ENCODE measurements at places on chromosomes 4 and X.
A peak's percentile ranks its signal among the peaks of the same experiment; 100 is the strongest.

DNA sequence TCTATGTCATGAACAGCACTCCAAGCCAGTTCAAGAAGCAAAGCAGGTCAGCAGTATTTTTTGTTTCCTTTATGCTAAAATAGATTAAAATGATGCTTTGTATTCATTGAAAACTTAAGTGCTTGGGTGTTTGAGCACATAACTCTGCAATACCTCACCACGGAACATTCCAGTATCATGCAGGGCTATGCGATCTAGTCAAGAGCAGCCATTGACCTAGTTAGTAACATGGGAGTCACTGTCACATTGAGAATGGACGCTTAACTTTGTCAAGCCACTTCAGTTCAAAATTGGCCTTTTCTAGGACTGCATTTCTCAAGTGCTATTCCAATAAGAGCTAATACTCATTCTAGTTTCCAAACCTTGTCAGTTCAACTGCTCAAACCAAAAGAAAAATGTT lies 160.1 kb upstream of the FSTL5 start:
- no peak for DNase-seq
- H3K4me3 ChIP-seq, result no peak overlapping the region
- no peaks in the 10 kb centered on the region for H3K27me3 ChIP-seq
- H3K27ac ChIP-seq, result no peak overlapping the region
- H3K36me3 ChIP-seq, result no peaks in the 10 kb centered on the region
- no peaks in the 10 kb centered on the region for H3K4me1 ChIP-seq

GRCh38 chr4:92969650-92970379 lies 666.0 kb downstream of the GRID2 start:
- peak; percentile 95 for DNase-seq
- no peak overlapping the region for H3K4me3 ChIP-seq
- H3K27ac ChIP-seq, result no peak overlapping the region
- H3K27me3 ChIP-seq, result no peaks in the 10 kb centered on the region

GRCh38 chrX:372856-373640 lies 13.7 kb downstream of the PPP2R3B start:
- H3K27ac ChIP-seq, result no peak overlapping the region
- H3K27me3 ChIP-seq, result peaks cover 6% of the 10 kb centered on the region
- peak overlapping the region; percentile 40 for H3K4me3 ChIP-seq
- peak; percentile 51 for DNase-seq
- H3K36me3 ChIP-seq, result no peaks in the 10 kb centered on the region

DNA sequence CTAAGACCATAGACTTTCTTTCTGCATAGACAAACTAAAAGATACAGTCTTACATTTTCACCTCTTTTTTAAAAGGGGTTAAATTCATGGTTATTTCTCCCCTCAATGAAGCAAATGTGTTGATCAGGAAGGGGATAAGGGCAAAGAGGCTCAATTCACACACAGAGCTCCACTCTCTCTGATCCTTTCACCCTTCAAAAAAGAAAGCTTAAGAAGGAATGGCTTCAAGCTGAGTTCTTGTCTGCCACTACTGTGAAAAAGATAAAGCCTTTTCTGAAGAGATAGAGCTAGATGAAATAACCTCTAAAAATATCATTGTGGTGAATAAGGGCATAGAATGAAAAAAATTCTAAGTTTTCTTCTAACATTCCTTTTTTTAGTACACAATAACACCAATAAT lies 28.3 kb downstream of the SEPSECS start:
- no peak for DNase-seq
- H3K27ac ChIP-seq, result no peak overlapping the region
- no peak overlapping the region for H3K4me3 ChIP-seq
- H3K4me1 ChIP-seq, result no peaks in the 10 kb centered on the region
- H3K36me3 ChIP-seq, result no peaks in the 10 kb centered on the region

DNA sequence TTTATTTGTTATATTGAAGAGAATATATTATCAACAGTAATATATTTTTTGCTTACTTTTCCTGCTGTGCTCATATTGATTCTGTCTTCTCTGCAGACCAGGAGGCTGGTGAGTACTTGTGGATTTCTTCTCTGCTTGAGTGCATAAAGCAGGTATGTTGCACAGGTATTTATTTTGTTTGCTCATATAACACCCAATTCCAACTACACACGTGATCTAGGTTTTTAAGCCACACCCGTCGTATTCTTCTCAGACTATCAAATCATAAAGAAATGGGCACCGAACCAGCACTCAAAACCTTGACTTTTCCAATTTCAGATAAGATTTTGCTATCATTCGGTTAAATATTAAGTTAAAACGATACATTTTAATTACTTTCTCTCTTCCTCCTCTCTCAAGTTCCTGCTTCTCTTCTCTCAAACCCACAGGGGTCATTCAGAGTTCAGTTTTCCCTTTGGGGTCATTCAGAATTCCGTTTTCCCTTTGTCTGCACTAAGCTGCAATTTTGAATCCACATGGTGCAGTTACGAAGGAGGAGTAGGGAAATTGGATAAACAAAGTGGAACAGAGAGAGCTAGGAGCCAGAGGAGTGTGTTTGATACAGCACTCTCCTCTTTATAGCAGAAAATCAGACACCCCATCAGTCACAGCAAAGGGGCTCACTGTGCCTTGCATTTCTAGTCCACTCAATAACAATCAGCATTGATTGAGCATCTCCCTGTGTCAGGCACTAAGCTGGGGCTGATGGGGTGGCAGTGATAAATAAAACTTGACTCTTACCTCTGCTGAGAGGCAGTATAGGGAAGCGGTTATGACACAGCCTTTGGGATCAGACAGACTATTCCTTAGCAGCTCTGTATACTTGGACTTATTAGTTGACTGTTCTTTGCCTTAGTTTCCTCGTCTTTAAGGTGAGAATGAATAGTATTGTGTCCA lies at the start of gene ADH1C:
Gene ADH1C, minus strand, starts transcription at position 145 of the 936 bp plus-strand sequence. Its CDS starts 71 bp downstream, at position 74.
- peak; percentile 76 for DNase-seq
- H3K27me3 ChIP-seq, result no peaks in the 10 kb centered on the region
- H3K4me1 ChIP-seq, result no peaks in the 10 kb centered on the region
- no peaks in the 10 kb centered on the region for H3K36me3 ChIP-seq
- H3K27ac ChIP-seq, result no peak within 1 kb of the TSS

- no peak for DNase-seq
- H3K4me3 ChIP-seq, result no peak overlapping the region
- H3K36me3 ChIP-seq, result no peaks in the 10 kb centered on the region
- peaks cover 4% of the 10 kb centered on the region for H3K4me1 ChIP-seq
- no peak overlapping the region for H3K27ac ChIP-seq
- H3K27me3 ChIP-seq, result no peaks in the 10 kb centered on the region
Measured at GRCh38 chr4:2457481-2458295, 11.2 kb upstream of the RNF4 start.

DNA sequence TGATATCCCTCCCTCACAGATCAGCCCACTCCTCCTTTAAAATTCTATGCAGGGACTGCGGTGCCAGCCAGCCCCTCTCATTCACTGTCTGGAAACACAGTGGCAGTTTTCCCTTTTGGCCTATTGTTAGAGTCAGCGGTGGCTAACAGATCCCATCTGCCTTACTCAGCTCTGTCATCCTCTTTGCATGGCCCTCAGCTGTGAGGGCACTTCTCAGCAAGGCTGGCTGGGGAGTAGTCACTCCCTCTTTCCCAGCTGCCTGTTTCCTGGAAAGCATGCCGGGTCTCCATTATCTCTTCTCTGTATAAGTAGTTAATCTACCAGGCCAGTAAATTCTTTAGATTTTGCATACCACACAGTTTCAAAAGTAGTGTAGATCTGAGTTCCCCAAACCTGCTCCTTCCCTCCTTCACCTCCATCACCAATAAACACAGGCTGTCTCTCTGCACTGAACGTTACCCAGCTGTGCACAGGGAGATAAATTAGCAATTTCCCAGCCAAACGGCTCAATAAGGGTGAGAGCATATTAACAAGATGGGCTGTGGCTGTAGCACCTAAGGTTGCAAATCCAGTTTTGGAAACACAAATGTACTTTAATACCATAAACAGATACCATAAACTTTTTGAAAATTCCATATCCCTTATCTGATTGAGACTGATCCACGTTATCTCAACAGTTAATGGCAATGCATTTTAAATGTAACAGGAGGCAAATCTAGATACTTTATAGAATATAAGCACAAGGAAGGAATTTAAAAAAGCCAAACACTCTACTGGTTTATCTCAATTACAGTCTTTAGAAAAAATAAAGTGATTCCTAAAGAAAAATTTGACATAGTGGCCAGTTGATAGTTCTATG lies 229.3 kb downstream of the ANKRD50 start:
- H3K27me3 ChIP-seq, result no peaks in the 10 kb centered on the region
- DNase-seq, result peak; percentile 11
- no peaks in the 10 kb centered on the region for H3K4me1 ChIP-seq

DNA sequence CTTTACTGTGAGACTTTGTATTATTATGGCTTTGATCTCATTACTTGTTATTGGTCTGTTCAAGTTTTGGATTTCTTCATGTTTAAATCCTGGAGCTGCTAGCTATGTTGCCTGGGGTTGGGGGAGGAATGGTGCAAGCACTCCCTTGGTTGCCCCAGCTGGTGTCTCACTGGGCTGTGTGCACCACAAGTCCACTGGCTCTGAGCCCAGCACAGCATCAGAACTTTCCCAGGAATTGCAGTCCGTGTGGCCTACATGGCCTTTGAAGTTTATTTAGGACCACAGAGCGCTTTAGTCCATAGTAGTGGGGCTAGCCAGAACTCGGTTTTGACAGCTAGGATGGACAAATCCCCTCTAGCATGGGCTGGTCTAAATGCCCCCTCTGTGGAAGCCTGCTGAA lies 278.8 kb upstream of the RPS6KA3 start:
- no peak overlapping the region for H3K4me3 ChIP-seq
- no peaks in the 10 kb centered on the region for H3K36me3 ChIP-seq
- H3K27ac ChIP-seq, result no peak overlapping the region

GRCh38 chrX:153708415-153708814 lies 15.8 kb downstream of the BCAP31 start:
- no peaks in the 10 kb centered on the region for H3K4me1 ChIP-seq
- no peak overlapping the region for H3K4me3 ChIP-seq
- no peaks in the 10 kb centered on the region for H3K27me3 ChIP-seq
- H3K27ac ChIP-seq, result no peak overlapping the region
- peaks cover 1% of the 10 kb centered on the region for H3K36me3 ChIP-seq

- peaks cover 17% of the 10 kb centered on the region for H3K27me3 ChIP-seq
- no peaks in the 10 kb centered on the region for H3K36me3 ChIP-seq
- no peaks in the 10 kb centered on the region for H3K4me1 ChIP-seq
- H3K4me3 ChIP-seq, result no peak overlapping the region
- no peak for DNase-seq
Measured at GRCh38 chr4:6663596-6664393, 23.3 kb downstream of the MRFAP1 start.

- DNase-seq, result no peak
- peaks cover 5% of the 10 kb centered on the region for H3K36me3 ChIP-seq
- H3K27ac ChIP-seq, result peak overlapping the region; percentile 62
- no peaks in the 10 kb centered on the region for H3K27me3 ChIP-seq
- H3K4me3 ChIP-seq, result peak overlapping the region; percentile 76
Measured at GRCh38 chr4:1855333-1856070, 454 bp downstream of the LETM1 start.

GRCh38 chr4:63906660-63907183 lies 502.5 kb downstream of the TECRL start:
- no peaks in the 10 kb centered on the region for H3K4me1 ChIP-seq
- H3K36me3 ChIP-seq, result no peaks in the 10 kb centered on the region
- no peaks in the 10 kb centered on the region for H3K27me3 ChIP-seq
- no peak for DNase-seq
- no peak overlapping the region for H3K27ac ChIP-seq

DNA sequence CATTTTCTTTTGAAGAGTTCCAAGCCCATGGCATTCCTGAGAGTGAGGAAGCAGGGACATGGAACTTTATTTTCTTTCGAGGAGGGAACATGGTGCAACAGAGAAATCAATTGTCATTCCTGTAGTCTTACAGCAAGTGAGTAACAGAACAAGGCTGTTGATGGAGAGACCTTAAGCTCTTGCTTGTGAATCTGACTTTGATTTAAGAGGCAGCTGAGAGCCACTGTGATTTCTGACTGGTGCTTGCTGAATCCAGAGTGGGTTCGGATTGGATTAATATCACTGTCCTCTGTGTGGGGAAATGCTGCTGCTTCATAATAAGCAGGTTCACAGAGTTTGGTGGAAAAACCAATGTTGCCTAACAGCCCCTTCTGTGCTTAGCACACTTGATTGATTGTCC lies 4.7 kb upstream of the ATP1B4 start:
- no peaks in the 10 kb centered on the region for H3K4me1 ChIP-seq
- H3K27ac ChIP-seq, result no peak overlapping the region
- no peak for DNase-seq
- no peak overlapping the region for H3K4me3 ChIP-seq

DNA sequence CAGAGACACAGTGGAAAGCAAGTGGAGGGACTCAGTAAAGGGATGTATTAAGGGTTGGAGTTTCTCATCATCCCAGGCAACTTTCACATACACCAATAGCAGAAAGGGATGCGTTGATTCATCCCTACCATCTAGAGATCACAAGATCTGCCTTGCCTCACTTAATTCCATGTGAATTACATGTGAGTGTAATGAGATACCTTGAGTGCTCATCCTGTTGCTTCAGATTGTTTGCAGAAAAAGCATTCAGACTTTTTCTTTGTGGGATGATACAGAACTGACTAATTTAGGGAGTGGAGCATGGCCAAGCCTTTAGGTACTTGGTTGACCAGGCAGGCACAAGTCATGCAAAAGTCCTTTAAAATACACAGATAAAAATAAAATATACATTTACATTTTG lies 124.8 kb upstream of the SLIT2 start:
- no peak overlapping the region for H3K27ac ChIP-seq
- peak; percentile 8 for DNase-seq
- no peaks in the 10 kb centered on the region for H3K27me3 ChIP-seq
- no peak overlapping the region for H3K4me3 ChIP-seq
- no peaks in the 10 kb centered on the region for H3K36me3 ChIP-seq

GRCh38 chr4:29566371-29566770 lies 1153.8 kb upstream of the PCDH7 start:
- H3K27me3 ChIP-seq, result no peaks in the 10 kb centered on the region
- no peak for DNase-seq
- no peak overlapping the region for H3K27ac ChIP-seq

DNA sequence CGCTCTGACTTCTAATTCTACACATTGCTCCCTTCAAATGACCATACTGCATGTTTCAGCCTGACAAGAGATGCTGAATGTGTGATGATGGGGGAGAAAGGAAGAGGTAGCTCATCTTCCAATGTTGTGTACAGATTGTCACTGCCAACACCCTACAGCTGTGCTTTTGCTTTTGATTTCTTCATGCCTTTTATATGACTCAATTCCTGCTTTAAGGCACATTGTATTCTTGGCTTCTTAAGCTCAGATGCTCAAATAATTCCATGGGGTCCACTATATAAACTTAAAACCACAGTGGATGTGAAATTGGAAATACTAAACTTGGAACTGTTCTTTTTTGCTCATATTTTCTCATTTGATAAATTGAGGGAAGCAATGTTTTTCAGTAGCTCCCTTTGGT lies 183.2 kb upstream of the WDFY3 start:
- peak; percentile 82 for DNase-seq
- no peak overlapping the region for H3K27ac ChIP-seq
- no peak overlapping the region for H3K4me3 ChIP-seq
- no peaks in the 10 kb centered on the region for H3K36me3 ChIP-seq
- no peaks in the 10 kb centered on the region for H3K27me3 ChIP-seq
